CD8-positive, alpha-beta memory T cell (primary cell): ENCODE measurements at places on chromosomes 11 and 22. TPM values are rescaled to one million over a fixed set of nuclear protein-coding genes. Genes with fewer than 3 reads are reported as not detected.
A peak's percentile ranks its signal among the peaks of the same experiment; 100 is the strongest.

Gene UVRAG
- 17.1 TPM for polyA plus RNA-seq

Gene FAM181B
- polyA plus RNA-seq: not detected

Gene RRP8
- 21.1 TPM for polyA plus RNA-seq

GRCh38 chr22:43736651-43737050 lies 75.5 kb downstream of the EFCAB6 start:
- no peak overlapping the region for H3K4me3 ChIP-seq
- H3K27ac ChIP-seq: no peak overlapping the region
- H3K36me3 ChIP-seq: no peaks in the 10 kb centered on the region
- H3K4me1 ChIP-seq: no peaks in the 10 kb centered on the region
- H3K27me3 ChIP-seq: no peaks in the 10 kb centered on the region
- DNase-seq: no peak

- no peak overlapping the region for H3K4me3 ChIP-seq
- DNase-seq: no peak
- H3K4me1 ChIP-seq: peaks cover 10% of the 10 kb centered on the region
- H3K36me3 ChIP-seq: no peaks in the 10 kb centered on the region
Measured at GRCh38 chr11:126476266-126476924, 120.9 kb downstream of the ST3GAL4 start.

DNA sequence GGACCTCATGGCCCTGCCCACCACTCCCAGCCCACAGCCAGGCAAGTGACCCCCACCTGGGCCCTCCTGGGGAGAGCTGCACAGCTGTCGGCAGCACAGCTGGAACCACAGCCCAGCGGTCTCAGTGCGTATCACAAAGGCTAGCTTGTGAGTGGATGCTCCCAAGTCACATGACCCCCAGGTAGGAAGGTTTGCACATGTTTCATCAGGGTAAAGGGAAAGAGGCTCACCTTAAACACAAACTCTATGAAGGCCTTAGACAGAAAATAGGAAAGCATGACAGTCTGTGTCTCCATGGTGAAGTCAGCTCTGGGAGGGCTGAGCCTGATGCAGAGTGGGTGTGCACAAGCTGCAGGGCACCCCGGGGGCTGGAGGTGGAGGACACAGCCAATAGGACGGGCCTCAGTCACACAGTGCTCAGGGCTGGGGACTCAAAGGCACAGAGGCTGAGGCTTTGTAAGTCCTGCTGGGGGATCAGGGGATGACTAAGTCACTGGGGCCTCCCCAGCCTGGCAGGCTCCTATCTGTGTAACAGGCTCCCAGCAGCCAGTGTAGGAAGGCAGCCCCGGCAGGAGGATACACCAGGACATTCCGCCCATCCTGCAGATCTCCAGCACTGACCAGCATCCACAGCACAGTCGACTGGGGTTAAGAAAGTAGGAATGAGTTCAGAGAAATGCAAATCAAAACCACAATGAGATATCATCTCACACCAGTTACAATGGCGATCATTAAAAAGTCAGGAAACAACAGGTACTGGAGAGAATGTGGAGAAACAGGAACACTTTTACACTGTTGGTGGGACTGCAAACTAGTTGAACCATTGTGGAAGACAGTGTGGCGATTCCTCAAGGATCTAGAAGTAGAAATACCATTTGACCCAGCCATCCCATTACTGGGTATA lies 22.0 kb downstream of the CELSR1 start:
- H3K27ac ChIP-seq: no peak overlapping the region
- H3K27me3 ChIP-seq: no peaks in the 10 kb centered on the region
- DNase-seq: no peak
- no peaks in the 10 kb centered on the region for H3K36me3 ChIP-seq
- H3K4me3 ChIP-seq: no peak overlapping the region
- H3K4me1 ChIP-seq: no peaks in the 10 kb centered on the region

GRCh38 chr11:74641289-74641688 lies 48.9 kb downstream of the POLD3 start:
- H3K36me3 ChIP-seq: peaks cover 11% of the 10 kb centered on the region
- DNase-seq: no peak
- no peaks in the 10 kb centered on the region for H3K4me1 ChIP-seq

- H3K4me3 ChIP-seq: no peak overlapping the region
- no peak overlapping the region for H3K27ac ChIP-seq
- no peaks in the 10 kb centered on the region for H3K4me1 ChIP-seq
Measured at GRCh38 chr11:5204787-5205186, 4.3 kb upstream of the OR51V1 start.

- DNase-seq: peak; percentile 8
- H3K27ac ChIP-seq: peak overlapping the region; percentile 71
- peak overlapping the region; percentile 78 for H3K4me3 ChIP-seq
- no peaks in the 10 kb centered on the region for H3K36me3 ChIP-seq
- H3K4me1 ChIP-seq: peaks cover 40% of the 10 kb centered on the region
Measured at GRCh38 chr11:126282361-126282735, 545 bp upstream of the TIRAP start.

DNA sequence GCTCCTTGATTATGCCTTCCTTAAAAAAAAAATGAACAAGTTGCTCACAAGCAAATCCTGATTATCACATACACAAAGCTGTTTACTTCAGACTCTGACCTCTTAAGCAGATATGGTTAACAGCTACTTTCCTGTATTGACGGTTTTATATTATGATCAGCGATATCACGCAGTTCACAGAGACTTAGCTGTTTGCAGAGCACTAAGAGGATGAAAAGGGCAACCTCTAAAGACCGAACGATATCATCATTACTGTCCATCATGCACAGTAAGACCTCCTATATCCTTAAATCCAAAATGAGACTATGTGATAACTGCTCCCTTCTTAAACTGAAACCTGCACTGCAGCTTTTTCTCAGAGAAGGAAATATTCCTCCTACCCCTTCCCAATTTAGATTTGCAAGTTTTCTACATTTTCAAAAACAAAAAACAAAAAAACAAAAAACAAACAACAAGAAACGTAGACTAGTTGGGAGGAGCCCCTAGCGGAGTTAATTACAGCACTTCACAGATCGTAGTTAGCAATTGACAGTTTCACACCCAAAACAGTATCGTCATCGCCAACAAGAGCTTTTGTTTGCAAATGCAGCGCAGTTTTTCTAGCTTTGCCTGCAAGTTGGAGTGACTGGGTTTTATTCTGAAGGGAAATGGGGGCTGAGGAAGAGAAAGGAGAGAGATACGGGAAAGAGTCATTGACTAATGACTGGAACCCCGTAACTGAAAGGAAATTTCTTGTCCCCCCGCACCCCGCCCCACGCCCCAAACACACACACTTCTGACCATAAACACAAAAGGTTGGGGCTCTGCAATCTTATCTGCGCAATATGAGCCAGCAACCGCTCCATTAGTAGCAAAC lies 1.2 kb downstream of the DDX6 start:
- H3K27me3 ChIP-seq: no peaks in the 10 kb centered on the region
- H3K4me1 ChIP-seq: peaks cover 43% of the 10 kb centered on the region
- H3K36me3 ChIP-seq: peaks cover 13% of the 10 kb centered on the region
- peak overlapping the region; percentile 94 for H3K27ac ChIP-seq
- DNase-seq: peak; percentile 15

- peaks cover 38% of the 10 kb centered on the region for H3K4me1 ChIP-seq
- H3K27ac ChIP-seq: peak overlapping the region; percentile 73
- peaks cover 16% of the 10 kb centered on the region for H3K36me3 ChIP-seq
- H3K27me3 ChIP-seq: no peaks in the 10 kb centered on the region
Measured at GRCh38 chr11:65919573-65920371, 546 bp downstream of the DRAP1 start.

DNA sequence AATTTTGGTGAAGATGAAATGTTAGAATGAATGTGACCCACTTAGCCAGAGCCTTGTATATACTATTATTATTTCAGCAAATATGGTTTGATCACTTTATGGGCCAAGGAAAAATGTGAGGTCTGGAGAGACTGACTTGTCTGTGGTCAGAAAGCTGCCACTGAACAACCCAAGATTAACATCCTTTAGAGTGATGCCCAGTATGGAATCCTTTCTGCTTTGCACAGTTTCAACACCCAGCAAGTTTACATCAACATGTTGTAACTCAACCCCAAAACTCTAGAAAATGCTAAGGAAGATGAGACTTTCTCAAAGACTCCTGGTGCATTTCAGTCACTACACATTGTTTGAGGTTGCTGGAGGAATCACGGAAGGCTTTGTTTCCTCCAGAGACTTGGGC lies 107.7 kb downstream of the SNX19 start:
- DNase-seq: no peak
- H3K27ac ChIP-seq: no peak overlapping the region
- H3K4me3 ChIP-seq: no peak overlapping the region

DNA sequence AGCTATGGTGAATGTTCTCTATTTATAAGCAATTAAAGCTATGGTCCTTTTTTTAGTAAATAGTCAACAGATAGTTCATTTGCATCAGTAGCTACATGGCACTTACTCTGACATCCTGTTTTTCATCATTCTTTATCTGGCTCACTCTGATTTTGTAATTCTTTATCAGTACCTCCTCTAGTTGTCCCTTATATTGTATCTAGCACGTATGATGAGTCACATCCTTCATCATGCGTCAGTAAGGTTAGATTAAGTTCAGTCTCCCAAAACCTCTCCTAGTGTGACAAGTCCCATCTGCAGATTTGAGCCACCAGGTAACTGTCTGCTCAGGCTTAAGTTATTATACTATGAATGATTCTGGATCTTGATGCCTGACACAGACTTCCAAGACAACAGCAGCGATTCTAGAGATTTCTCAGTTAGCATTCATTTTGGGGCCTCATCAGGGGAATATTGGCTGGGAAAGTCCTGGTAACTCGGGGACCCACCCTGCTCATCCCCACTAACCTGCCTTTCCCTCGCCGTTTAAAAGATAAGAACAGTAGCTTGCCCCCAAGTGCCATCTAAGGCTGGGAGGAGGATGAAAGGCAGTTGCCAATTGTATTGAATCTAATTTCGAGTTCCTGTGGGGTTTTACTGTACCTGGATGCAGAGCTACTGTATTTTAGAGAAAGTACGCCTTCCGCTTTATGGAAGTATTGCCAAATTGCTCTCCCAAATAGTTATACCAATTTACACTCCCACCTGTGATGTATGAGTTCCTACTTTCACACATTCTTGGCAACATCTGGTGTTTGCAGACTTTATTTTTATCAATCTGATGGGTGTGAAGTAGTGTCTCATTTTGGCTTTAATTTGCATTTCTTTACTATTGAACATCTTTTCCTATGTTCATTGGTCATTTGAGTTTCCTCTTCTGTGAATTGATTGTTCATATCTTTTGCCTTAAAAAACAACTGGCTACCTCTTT lies 55.9 kb downstream of the ZC3H12C start:
- no peaks in the 10 kb centered on the region for H3K27me3 ChIP-seq
- no peak overlapping the region for H3K27ac ChIP-seq
- no peaks in the 10 kb centered on the region for H3K36me3 ChIP-seq
- no peak overlapping the region for H3K4me3 ChIP-seq

GRCh38 chr11:130068986-130069658 lies 572 bp upstream of the APLP2 start:
- peak; percentile 54 for DNase-seq
- H3K4me3 ChIP-seq: peak overlapping the region; percentile 68
- no peaks in the 10 kb centered on the region for H3K27me3 ChIP-seq

- no peaks in the 10 kb centered on the region for H3K4me1 ChIP-seq
- no peak overlapping the region for H3K4me3 ChIP-seq
- no peak overlapping the region for H3K27ac ChIP-seq
Measured at GRCh38 chr11:134469627-134470026, 57.6 kb upstream of the B3GAT1 start.

DNA sequence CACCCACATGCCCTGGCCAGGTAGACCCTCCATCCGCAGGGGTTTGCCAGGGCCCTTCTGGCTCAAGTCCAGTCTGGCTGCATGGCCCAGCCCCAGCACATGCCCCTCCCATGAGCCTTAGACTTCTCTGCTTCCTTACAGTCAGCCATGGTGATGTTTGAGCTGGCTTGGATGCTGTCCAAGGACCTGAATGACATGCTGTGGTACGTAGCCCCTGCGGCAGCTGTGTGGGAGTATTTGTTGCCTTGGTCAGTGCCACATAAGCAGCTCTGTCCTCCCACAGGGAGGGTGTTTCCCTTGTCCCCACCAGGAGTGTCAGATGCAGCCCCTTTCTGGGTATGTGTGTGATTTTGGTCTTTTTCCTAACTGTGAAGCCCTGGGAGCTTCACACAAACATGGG lies 17.5 kb downstream of the CDC45 start:
- H3K4me1 ChIP-seq: no peaks in the 10 kb centered on the region
- no peak overlapping the region for H3K27ac ChIP-seq
- DNase-seq: no peak
- H3K36me3 ChIP-seq: no peaks in the 10 kb centered on the region
- no peak overlapping the region for H3K4me3 ChIP-seq

DNA sequence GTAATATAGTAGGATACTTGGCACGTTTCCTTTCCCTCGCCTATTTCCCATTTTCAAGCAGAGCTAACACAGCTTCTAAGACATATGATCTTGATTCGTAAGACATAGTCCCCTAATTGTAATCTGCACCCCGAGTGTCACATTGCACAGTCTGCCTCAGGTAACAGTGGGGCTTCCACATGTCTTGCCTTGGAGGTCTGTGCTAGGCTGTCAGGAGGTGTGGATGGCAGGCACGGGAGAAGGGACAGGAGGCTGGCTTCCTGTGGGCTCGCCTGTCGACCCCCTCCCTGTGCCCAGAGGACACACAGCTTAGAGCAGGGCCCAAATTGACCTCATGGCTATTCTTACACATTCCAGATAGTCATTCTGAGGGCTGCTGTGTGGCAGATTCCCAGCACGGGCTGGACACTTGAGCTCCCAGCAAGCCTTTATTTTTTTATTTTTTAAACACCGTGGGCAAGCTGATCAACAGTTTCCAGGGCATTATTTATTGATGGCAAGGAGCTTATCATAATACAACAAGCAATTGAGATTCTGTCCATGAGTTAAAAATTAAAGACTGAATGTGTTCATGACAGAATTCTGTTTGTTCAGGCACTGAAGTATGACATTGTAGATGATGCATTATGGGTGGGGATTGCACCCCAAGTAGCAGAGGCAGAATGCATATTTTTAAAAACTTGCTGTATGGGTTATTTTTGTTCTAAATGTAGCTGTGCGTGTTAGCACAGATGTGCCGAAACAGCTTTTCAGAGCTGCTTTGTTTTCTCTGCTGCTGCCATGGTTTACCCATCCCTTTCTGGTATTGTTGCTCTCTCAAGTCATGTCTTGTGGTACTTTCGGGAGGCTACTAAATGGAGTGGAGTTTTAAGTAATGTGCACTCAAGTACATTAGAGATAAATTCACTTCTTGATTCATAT lies 113.0 kb downstream of the ATXN10 start:
- H3K36me3 ChIP-seq: no peaks in the 10 kb centered on the region
- no peak for DNase-seq

- no peaks in the 10 kb centered on the region for H3K4me1 ChIP-seq
- DNase-seq: peak; percentile 34
Measured at GRCh38 chr22:48675141-48675829, 1152.4 kb downstream of the BRD1 start.

DNA sequence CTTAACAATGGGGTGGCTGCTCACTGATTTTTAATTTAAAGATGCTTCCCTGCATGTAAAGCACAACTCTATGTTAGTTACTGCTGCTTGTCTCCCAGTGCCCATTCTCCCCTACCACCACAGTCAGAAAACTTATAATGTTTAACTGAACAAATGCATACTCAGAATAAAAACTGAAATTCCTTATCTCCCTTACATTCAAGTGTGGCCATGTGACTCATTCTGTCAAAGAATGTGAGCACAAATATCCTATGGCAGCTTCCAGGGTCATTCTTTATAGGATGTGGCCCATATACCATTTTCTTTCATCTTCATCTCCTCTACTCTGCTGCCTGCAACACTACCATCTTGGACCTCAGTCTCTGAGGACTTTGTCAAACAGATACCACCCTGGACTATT lies 374.8 kb downstream of the DYNC2H1 start:
- no peak for DNase-seq
- H3K4me1 ChIP-seq: no peaks in the 10 kb centered on the region
- H3K36me3 ChIP-seq: no peaks in the 10 kb centered on the region
- H3K27ac ChIP-seq: no peak overlapping the region
- no peaks in the 10 kb centered on the region for H3K27me3 ChIP-seq
